ENCODE measurements at places on chromosomes 13 and 19.

- DNase-seq = peak; percentile 33
These were observed 181.8 kb downstream of the KATNAL1 start for GRCh38 chr13:30125422-30126073.

- DNase-seq = peak; percentile 57
These were observed 1.3 kb downstream of the FARP1 start for GRCh38 chr13:98144027-98144741.

GRCh38 chr13:94902722-94903407 is 190.5 kb upstream of the SOX21 start:
- no peak for DNase-seq

- DNase-seq = no peak
These were observed 1.5 kb downstream of the CEBPA start for GRCh38 chr19:33300894-33301143.

DNA sequence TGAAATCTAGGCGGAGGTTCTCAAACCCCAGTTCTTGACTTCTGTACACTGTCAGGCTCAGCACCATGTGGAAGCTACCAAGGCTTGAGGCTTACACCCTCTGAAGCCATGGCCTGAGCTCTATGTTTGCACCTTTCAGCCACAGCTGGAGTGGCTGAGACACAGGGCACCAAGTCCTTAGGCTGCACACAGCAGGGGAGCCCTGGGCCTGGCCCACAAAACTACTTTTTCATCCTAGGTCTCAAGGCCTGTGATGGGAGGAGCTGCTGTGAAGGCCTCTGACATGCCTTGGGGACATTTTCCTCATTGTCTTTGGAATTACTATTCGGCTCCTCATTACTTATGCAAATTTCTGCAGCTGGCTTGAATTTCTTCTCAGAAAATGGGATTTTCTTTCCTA is 503.2 kb upstream of the PCDH20 start:
- no peak for DNase-seq

DNA sequence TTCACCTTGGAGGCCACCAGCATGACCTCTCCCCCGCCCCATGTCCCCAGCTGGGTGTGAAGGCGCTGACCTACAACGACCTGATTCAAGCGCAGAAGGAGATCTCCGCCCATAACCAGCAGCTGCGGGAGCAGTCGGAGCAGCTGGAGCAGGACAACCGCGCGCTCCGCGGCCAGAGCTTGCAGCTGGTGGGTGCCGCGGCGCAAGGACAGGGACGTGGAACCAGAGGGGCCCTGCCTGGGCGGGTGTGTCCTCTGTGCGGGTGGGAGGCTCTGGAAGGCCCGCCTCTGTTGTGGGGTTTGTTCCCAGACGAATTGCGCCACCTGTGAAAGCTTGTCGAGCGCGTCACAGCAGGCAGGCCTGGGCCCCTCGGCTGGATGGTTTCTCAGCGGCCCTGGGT is 22.3 kb downstream of the PLEKHJ1 start:
- no peak for DNase-seq

GRCh38 chr13:49494645-49495044 is 1.1 kb upstream of the PHF11 start:
- no peak for DNase-seq

DNA sequence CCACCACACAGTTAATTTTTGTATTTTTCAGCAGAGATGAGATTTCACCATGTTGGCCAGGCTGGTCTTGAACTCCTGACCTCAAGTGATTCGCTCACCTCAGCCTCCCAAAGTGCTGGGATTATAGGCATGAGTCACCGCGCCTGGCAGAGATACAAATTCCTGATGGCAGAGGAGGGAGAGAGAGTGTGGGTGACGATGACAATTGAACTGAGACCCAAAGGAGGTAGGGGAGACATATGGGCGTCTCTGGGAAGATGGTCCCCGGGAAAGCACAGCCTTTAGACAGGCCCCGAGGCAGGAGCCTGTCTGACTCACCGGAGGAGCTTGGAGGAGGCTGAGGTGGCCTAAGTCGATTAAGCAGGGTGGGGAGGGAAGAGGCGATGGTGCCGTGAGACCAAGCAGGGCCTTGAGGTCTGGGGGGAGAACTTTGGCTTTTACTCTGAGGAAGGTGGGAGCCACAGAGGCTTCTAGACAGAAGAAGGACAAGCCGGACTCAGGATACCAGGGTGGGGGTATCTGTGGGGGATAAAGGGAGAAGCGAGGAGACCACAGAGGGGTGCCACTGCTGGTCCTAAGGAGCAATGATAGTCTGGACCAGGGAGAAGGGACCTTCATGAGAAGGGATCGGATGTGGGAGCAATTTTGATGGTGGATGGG is 38.2 kb downstream of the ARRDC2 start:
- DNase-seq = peak; percentile 90
